ENCODE measurements at places on chromosomes 16 and 17. TPM values are rescaled to one million over a fixed set of nuclear protein-coding genes. Genes with fewer than 3 reads are reported as not detected.

The TP53TG3C gene
- not detected for total RNA-seq

The CCL4 gene
- 0.86 TPM for total RNA-seq

The NLGN2 gene
- 12.1 TPM for total RNA-seq

DNA sequence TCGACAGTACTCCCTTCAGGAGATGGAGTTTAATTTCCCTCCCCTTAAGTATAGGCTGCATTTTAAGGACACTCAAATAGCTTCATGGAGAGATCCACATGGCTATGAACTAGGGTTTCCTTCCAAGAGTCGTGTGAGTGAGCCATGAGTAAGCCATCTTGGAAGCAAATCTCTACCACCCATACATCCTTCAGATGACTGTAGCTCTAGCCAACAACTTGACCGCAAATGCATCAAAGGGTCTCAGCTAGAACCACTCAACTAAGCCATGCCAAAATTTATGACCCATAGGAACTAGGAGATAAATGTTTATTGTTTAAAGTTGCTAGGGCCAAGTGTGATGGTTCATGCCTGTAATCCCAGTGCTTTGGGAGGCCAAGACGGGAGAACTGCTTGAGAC is 43.4 kb downstream of the METTL16 start:
- no peak for DNase-seq

DNA sequence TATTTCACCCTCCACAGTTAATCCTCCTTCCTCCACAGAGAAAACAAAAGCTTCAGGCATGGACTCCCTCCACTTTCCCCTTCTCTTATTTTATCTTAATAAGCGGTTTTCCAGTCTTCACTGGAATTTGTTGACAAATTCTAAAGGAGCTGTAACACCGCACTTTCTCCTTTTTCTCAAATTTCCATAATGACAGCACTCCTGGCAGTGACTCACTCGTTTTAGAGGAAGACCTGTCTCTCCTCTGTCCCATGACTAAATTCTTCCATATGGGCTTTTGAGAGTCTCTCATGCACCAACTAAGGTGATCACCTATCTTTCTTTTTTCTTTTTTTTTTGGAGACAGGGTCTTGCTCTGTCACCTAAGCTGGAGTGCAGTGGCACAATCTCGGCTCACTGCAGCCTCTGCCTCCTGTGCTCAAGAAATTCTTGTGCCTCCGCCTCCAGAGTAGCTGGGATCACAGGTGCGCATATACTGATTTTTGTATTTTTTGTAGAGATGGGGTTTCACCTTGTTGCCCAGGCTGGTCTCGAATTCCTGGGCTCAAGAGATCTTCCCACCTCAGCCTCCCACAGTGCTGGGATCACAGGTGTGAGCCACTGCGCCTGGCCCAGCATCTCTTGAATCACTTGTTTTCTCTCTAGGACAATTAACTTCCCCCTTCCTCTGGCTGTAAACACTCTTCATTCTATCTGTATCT is 7.7 kb downstream of the ITGAM start:
- DNase-seq: no peak

DNA sequence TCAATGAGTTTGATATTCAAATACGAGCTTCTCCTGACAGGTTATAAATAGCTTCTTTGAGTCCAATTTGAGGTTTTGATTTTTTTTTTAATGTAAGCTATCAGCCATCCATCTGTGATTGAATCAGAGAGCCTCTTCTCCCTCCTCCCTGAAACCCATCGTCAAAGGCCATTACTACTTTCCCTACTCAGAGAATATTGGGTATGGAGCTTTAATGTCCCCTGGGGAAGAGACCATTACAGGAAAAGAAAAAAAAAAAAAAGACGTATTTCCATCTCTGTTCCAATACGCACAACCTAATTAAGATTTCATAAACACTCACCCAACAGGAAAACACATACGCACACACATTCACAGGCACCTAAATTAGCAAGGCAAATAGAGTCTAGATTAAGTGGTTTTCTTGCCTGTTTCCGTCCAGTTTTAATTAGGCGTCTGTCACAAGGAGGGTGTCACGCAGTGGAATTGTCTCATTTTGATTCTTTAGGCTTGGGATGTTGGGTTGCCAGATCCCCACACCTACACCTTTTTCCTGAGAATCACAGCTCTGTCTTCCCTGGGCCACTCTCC is 194.3 kb upstream of the RPL38 start:
- DNase-seq: no peak

The KRTAP16-1 gene
- not detected for total RNA-seq

DNA sequence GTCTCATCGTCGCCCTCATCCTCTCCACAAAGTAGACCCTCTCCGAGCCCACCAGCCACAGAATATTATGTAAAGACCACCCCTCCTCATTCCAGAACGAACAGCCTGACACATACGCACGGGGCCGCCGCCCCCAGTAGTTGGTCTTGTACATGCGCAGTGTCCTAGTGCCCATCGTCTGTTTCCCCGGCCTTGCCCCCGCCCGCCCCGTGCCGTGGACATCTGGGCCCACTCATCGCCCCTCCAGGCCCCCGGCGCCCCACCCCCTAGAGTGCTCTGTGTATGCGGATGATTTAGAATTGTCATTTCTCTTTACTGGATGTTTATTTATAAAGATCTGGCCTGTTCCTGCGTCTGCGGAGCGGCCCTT is 475 bp upstream of the AMDHD2 start:
- no peak for DNase-seq

GRCh38 chr16:4685292-4685691 is 8.1 kb upstream of the NUDT16L1 start:
- DNase-seq: no peak

GRCh38 chr17:8080799-8081219 is 6.7 kb downstream of the ALOX12B start:
- no peak for DNase-seq

- DNase-seq: no peak
These were observed 289.2 kb upstream of the SALL1 start for GRCh38 chr16:51440131-51440889.

GRCh38 chr17:1179818-1180742 is at the start of gene ABR:
TSS of gene ABR (minus strand) at chr17:1179981. CDS start at chr17:1179727, 254 bp downstream.
- peak; percentile 68 for DNase-seq

GRCh38 chr16:8087597-8088289 is 502.6 kb downstream of the TMEM114 start:
- DNase-seq: no peak

- no peak for DNase-seq
These were observed 27.9 kb downstream of the OMG start for GRCh38 chr17:31269036-31269577.
